ENCODE measurements at places on chromosomes 11 and 22.

DNA sequence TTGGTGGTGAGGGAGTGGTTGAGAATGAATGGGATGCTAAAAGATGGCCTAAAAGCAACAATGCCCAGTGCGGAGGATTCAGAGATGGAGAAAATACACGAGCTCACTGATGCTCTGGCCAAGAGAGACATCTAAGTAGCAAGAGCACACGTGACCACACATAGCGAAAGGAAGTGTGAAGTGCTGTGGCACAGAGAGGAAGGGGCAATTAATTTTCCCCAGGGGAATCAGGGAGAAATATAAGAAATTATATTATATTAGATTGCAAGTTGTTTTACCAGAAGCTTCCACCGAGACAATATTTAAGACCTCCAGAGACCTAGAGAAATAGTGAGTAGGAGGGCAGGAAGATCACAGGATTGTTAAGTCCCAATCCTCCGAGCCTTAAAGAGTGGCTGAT, 80.6 kb downstream of the RCN1 start:
- no peak for DNase-seq

GRCh38 chr11:128714881-128715280, 21.0 kb downstream of the FLI1 start:
- peak; percentile 87 for DNase-seq

DNA sequence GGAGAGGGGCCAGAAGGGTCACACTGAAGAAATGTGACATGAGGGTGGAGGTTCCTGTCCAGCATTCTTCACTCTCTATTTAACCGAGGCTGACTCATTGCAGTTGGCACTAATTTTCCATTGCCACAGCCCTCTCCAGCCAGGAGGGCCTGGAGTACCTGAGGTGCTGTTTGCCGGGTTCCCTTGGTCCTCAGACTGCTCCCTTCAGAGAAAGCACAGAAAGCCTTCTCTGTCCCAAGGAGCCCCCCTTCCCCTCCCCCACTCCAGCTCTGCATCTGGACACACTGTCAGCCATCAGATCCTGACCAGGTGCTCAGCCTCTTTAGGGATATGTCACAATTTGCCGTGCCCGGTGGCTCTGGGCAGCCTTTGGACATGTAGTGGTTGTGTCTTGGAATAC, 3.2 kb upstream of the C11orf91 start:
- DNase-seq, result no peak

DNA sequence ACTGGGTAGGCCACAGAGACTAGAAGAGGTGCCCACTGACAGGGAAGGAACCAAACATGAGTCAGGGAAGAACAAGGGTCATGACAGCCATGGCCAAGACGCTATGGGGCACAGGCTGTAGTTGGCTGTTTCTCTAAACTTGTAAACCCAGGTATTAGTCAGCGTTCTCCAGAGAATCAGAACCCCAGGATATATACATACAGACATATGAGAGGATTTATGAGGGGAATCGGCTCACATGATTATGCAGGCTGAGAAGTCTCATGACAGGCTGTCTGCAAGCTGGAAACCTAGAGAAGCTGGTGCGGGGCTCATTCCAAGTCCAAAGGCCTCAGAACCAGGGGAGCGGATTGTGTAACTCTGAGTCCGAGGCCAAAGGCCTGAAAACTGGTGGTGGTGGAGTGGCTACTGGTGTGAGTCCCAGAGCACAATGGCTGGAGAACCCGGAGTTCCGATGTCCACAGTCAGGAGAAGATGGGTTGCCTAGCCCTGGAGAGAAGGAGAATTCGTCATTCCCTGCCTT, 29.7 kb upstream of the CD81 start:
- no peak for DNase-seq

GRCh38 chr11:134530636-134531326, 118.7 kb upstream of the B3GAT1 start:
- DNase-seq, result no peak

DNA sequence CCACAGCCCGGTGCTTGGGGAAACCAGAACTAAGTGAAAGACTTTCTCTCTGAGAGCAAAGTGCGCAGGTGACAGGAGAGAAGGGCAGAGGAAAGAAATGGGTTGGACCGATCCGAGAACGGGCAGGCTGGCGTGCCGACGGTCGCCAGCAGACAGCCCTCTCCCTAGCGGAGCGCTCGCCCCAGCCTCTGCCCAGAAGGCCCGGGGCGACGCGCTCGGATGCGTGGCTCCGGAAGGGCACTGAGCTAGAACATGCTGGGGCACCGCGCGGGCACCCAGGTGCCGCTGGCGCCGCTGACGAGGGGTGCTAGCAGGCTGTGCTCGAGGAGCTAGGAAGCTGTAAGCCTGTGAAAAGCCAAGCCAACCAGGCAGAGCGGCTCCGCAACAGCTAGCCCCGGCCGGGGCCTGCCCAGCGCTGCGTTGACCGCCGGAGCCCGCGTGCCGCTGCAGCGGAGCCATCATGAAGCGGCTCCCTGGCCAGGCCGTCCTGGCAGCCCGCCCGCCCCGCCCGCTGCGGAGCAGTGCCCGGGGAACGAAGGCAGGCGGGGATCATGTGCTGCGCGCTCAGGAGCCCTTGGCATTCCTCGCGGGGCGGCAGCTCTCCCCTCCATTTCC, 22.1 kb upstream of the RRAS2 start:
- DNase-seq, result peak; percentile 56

GRCh38 chr11:97937501-97937900, 1083.2 kb upstream of the CNTN5 start:
- DNase-seq, result peak; percentile 12

- DNase-seq, result no peak
Measured at GRCh38 chr11:65377036-65377435, 5.4 kb downstream of the SLC25A45 start.

DNA sequence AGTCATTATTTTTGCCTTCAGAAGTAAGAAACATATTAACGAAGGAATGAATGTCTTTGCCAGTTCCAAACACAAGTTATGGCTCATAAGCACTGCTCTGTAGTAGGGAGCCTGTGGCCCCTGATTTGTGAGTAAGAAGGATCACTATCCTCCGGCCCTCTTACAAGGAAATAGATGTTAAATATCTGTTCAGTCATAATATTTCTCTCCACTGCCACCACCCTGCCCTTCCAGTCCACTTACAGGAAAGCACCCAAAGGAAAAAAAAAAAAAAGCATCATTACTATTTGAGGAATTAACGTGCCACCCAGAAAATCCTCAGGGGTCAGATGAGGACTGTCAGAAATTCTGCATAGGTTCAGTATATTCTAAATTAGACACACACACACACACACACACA, 123.4 kb downstream of the ETS1 start:
- DNase-seq, result no peak

DNA sequence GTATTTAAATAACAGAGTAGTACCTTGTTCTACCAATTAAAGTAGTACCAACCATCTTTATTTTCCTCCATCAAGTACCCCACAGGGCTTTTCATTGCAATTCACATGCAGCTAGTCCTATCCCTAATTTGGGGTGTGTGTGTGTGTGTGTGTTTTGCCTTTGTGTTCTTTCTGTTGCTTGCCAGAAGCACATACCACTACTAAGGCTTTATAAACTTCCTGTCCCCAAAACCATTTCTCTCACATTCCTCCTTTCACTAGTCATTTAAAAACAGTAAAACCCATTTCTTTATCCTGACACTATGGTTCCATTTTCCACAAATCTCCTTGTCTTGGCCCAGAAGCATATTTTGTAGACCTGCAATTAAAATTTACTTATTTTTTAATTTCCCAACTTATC, 54.6 kb downstream of the SLC36A4 start:
- DNase-seq, result peak; percentile 48

DNA sequence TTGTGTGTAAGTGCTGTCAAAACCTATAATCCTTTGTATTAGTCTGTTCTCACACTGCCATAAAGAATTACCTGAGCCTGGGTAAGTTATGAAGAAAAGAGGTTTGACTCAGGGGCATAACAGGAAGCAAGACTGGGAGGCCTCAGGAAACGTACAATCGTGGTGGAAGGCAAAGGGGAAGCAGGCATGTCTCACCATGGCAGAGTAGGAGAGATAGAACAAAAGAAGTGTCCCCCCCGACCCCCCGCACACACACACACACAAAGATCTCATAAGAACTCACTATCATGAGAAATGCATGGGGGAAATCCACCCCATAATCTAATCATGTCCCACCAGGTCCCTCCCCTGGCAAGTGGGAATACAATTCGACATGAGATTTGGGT, 2.3 kb upstream of the USP28 start:
- no peak for DNase-seq

- DNase-seq, result peak; percentile 56
Measured at GRCh38 chr22:50247748-50248147, 2.9 kb upstream of the TUBGCP6 start.

DNA sequence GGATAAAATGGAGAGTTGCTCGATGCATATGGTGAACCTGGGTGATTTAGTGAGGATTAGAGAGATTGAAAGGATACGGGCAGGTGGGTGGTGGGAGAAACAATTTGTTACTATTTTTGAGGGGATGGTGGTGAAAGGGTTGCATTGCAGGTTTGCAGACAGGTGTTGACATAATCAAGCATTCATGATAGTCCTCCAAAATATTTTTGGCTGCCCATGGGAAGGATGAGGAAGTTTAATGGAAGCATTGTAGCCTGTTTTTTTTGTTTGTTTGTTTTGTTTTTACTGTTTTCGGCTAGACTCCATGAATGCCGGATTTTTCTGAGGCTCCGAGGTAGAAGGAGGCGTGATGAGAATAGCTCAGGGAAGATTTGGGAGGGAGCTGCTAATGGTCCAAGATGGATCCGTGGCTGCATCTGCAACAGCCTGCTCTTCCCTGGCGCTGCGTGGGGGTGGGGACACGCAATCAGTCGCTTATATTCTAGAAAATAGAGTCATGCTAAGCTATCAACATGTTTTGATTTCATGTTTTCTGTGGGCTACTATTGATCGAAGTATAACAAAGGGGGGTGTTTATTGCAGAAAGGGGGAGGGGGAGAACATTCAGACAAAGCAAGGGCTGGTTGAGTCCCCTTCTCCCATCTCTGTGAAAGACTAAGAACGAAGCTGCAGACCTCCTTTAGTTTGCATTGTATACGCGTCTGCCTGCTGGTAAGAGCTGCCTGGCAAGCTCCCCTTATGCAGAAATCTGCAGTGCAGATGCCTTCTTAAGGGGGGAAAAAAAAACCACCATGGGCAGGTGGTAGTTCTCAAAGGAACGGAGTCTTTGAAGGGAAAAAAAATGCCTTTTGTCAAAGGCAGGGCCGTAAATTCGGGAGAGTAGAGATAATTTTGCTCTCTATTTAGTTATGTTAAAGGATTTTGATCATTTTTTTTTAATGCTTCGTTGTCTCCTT, 1.0 kb downstream of the RTN3 start:
- no peak for DNase-seq

DNA sequence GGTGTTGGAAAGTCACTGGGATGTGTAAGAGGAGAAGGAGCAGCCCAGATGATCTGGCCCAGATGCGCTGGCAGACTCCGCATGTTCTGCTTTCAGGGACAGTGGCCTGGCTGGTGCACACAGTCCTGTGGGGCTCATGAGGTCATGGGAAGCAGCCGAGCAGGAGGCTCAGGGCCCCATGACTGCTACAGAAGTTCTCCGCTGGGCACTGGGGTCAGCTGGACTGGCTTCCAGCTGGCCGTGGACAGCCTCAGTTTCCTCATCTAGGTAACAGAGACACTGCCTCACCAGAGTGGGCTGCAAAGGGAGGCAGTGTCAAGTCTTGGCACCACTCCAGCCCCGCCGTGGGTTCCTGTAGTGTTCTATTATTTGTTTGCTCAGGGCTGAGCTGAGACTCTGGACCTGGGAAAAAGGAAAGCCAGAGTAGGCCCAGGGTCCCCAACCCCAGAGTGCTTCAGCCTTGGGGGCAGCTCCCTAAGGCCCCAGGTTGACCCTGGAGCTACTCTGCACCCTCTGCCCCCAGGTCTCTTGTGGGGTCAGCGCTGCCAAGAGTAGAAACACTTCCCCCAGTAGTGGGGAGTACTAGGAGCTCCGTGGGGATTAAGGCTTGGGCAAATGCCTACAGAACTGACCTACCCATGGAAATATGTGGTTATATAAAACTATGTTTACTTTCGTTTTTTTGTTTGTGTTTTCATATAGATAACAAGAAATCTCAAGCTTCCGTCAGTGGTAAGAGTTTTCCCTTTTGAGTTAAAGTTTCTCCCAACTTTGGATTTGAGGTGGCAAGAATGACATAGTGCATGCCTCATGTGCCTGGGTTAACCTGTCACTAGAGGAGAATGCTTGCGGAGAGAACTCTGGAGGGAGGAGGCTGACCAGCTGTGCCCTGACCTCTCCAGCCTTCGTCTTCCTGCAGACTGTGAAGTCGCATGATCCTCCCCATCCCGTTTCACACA, 45.3 kb downstream of the MED15 start:
- no peak for DNase-seq

DNA sequence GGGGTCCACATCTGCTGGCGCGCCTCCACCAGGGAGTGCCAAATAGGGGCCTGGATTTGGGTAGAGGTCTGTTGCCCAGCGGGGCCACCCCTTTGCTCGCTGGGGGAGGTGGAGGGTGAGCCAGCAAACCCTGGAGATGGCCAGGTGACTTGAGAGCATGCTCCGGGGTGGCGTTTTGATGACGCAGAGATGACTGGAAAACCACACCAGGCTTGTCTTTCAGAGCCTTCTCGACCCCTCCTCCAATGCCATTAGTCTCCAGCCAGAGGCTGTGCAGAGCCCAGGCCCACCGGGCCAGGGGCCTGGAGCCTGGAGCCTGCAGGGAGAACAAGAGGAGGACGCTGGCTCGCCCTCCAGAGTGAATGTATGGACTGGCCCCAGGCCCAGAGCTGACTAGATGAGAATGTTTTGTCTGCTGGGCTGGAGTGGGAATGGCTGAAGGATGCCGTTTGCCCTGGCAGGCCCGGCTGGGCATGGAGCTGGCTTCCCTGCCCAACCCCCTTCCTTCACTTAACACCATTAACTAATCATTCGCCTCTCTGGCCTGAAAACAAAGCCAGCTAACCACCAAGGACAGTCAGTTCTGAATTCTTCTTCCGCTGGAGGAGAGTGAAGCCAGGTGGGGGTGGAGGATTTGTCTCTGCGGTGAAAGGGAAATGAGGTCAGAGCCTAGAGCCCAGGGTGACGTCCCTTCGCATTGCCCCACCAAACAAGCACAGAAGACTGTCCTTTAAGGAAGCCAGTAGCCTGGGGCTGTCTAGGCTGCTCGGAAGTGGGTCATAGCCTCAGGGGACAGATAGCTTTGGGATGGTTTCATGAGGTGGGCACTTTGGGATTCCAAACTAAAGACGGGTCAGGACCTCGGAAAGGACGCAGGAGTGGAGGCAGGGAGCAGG, 1.6 kb upstream of the MCAM start:
- peak; percentile 61 for DNase-seq

DNA sequence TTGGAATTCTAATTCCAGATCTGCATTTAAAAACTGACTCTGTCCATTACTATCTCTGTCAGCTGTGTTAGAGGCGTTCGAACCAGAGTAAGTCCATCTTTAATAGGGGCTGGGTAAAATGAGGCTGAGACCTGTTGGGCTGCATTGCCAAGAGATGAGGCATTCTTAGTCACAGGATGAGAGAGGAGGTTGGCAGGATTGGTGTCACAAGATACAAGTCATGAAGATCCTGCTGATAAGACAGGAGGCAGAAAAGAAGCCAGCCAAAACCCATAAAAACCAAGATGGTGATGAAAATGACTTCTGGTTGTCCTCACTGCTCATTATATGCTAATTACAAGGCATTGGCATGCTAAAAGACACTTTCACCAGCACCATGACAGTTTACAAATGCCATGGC, 356.3 kb upstream of the ISX start:
- no peak for DNase-seq

GRCh38 chr11:8086001-8086479, 5.0 kb downstream of the TUB start:
- peak; percentile 58 for DNase-seq

Data from astrocyte of the spinal cord (primary cell).